Memory B cell (primary cell): ENCODE measurements at places on chromosomes 2 and 18.

DNA sequence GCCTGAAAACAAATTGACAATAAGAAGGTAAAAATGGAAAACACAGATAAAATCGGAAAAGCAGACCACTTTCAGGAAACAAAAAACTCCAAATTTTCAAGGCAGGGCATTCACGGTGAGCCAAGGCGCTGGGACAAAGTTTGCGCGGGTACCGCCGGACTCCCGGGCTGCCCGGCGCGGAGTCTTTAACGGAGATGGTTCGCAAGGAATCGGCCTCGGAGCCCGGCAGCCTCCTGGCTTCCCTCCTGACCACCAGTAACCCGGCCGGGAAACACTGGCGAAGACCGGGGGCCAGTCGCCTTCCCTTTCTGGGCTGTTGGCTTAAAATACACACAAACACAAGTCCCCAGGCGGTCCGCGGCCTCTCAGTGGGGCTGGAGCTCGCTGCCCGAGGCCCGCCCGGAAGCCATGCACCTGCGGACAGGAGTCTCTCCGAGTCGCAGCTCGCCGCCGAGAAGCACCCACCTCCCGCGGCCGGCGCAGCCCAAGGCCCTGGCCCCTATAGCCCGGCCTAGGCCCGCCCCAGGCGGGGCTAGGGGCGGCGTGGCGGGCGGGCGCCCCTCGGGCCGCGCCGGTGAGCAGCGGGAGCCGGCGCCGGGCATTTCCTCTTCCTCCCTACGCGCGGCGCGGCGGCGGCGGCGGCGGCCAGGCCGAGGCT lies 622 bp upstream of the KCMF1 start:
- no peak for DNase-seq

- DNase-seq, result no peak
Measured at GRCh38 chr18:43543236-43543635, 265.9 kb upstream of the SYT4 start.

DNA sequence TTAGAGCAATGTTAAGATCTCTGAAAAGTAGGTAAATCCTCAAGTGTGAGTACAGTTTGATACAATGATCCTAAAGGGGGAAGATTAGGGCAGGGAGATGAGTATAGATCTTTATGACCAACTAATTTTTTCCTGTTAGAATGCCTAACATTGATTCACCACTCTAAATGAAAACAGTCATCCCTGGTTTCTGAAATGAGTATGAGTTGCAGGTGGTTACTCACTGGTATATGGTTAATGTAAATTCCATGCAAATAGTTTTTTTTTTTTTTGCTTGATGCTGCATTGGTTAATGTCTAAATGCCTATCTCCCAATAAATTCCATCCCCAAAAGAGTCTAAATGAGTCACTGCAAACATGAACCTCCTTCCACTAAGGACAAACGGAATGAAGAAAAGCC lies 55.0 kb upstream of the SERPINB2 start:
- DNase-seq, result no peak

DNA sequence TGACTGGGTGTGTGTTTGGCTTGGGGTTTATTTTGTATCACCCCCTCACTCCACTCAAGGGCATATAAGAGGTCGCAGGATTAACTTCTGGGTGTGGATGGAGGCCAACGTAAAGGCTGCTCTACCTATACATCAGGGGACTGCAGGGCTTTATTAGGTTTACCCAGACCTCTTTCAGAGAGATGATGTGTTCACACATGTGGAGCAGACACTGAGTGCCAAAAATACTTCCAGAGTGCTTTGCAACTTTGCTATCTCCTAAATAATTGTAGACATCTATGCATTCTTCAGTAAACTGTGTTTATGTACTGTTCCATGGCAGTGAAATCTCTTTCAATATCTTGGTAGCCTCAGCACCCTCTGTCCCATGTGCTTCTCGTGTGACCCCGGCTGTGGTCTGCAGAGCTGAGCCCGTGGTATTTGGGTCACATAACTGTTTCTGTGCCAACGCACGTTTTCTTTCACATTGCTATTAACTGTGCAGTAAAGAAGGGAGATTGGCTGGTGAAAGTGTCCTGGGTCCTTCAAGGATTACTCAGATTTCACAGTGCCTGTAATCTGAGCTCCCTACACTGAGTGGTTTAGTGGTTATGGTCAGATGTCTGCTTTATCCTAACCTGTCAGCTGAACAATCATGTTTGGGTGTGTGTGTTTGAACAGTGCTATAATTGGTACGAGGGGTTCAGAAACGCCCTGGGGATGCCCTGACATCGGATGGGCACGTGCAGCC lies 208.1 kb downstream of the VAPA start:
- DNase-seq, result no peak

- DNase-seq, result no peak
Measured at GRCh38 chr18:33828949-33829348, 250.9 kb downstream of the ASXL3 start.
